ENCODE measurements at places on chromosomes 13 and 19. TPM values are rescaled to one million over a fixed set of nuclear protein-coding genes. Genes with fewer than 3 reads are reported as not detected.

The PRKCG gene
- not detected for total RNA-seq

The B3GNT8 gene
- total RNA-seq, result 2.4 TPM

The IL11 gene
- total RNA-seq, result not detected

The IGFL4 gene
- not detected for total RNA-seq

The BEST2 gene
- not detected for total RNA-seq

DNA sequence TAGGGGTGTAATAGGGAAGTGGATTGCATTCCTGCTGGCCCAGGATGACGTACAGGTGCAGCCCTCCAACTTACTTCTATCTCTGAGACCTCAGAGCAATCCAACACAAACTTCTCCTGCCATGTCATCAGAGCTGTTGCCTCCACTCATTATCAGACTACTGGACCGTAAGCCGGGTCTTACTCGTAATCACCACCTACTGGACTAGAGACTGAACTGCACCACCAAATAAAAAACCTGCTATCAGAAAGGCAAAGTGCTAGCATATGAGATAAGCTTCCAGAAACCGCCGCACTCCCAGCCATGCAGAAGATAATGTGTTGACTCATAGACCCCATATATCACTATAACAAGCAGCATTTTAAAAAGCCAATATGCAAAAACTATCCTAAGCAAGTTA lies 102.0 kb downstream of the SLITRK1 start:
- no peak for DNase-seq

DNA sequence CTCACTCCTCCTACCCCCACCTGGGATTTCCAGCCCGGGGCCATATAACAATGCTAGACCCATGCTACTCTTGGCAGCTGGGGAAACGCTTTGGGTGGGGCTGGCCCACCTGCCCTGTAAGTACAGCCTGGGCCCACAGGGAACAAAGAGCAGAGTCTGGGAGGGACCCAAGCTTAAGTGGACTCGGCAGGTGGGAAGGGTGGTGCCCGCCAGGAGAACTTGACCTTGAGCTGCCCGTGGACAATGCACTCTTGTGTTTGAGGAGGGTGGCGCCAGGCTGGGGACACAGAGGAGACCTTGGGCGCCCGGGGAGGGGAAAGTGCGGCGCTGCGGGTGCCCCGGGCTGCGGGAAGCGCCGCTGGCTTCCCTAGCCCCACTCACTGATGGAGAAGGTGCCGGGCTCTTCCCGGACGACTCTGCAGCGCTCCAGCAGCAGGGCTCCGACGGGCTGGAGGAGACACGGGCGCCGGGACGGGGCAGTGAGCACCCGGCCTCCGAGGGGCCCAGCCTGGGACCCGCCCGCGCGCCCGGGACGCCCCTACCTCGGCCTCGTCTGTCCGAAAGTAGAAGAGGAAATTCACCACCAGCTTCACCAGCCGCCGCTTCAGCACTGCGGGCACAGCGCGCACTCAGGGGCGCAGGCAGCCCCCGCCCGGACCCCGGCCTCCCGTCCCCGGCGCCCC lies 607 bp downstream of the PLEKHJ1 start:
- peak; percentile 77 for DNase-seq

GRCh38 chr13:110403721-110404120 lies 96.6 kb downstream of the COL4A2 start:
- no peak for DNase-seq

DNA sequence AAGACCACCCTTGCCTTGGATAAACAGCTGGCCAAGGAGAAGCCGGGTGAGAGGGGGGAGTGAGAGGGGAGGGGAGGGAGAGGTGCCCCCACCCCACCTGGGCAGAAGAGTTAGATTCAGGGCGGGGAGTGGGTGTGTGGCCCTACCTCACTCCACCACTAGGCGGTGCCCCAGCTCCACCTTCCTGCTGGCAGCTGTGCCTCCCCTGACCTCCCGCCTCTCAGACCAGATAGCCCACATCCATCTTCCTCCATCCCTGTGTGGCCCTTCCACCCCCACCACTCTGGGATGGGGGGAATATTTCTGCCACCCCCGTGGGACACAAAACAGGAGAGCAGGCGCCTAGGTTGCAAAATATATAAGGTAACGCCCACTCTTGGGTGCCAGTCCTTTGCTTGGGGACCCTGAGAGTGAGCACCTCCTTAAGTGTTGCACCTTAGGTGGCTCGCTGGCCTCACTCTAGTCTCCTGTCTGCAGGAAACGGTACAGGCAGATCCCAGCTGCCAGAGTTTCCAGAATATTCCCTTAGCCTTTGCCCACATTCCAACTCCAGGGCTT lies 13.8 kb upstream of the EHD2 start:
- peak; percentile 26 for DNase-seq

DNA sequence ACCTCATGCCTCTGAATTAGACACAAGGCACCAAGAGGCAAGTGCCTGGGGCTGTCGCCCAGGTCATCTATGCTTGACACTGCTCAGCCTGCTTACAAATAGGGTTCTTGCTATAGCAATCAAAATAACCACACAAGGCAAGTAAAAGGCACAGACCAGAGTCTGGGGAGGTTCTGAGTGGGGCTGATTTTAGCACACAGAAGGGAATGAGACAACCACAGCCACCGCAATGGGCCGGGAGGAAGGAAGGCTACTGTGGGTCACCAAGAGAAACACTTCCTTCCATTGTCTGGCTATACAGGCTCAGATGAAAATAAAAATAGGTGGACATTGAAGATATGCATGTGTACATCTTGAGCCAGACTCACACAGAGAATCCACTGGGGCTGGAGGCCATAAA lies 159.1 kb downstream of the DLEU7 start:
- DNase-seq, result no peak

GRCh38 chr13:40580566-40581276 lies 85.7 kb downstream of the FOXO1 start:
- DNase-seq, result peak; percentile 60

DNA sequence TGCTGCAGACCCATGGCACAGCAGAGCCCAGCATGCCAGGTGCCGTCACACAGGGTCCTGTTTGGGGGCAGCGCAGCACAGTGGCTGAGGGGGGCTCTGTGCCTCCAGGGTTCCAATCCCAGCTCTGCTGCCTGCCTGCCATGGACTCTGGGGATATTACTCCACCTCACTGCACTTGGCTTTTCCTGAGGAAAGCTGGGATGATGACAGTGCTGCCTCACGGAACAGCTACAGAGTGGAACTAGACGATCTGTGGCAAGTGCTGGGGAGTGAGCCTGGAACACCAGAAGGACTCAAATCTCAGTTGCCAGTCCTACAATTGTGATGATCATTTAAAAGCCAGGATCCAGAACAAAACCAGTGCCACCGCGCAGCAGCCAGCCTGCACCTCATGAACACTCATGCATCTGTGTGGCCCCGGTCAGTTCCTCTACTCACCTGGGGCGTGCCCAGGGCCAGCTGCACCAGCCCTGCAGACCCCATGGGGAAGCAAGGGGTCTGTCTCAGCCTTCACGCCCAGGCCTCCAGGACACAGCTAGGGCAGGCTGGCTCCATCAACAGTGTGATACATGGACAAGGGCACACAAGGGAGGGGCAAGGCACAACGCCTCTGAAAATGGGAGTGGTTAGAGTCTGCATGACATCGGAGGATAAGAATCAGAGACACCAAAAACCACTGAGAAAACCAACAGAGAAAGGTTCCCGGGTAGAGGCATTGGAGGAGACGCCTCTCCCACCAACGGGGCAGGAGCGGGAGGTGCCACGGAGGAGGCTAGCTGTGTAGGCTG lies 55.2 kb downstream of the ATP7B start:
- no peak for DNase-seq

- no peak for DNase-seq
Observed at GRCh38 chr19:4744451-4745174, 21.0 kb upstream of the DPP9 start.

- DNase-seq, result no peak
Observed at GRCh38 chr19:6697291-6697690, 23.2 kb downstream of the C3 start.

DNA sequence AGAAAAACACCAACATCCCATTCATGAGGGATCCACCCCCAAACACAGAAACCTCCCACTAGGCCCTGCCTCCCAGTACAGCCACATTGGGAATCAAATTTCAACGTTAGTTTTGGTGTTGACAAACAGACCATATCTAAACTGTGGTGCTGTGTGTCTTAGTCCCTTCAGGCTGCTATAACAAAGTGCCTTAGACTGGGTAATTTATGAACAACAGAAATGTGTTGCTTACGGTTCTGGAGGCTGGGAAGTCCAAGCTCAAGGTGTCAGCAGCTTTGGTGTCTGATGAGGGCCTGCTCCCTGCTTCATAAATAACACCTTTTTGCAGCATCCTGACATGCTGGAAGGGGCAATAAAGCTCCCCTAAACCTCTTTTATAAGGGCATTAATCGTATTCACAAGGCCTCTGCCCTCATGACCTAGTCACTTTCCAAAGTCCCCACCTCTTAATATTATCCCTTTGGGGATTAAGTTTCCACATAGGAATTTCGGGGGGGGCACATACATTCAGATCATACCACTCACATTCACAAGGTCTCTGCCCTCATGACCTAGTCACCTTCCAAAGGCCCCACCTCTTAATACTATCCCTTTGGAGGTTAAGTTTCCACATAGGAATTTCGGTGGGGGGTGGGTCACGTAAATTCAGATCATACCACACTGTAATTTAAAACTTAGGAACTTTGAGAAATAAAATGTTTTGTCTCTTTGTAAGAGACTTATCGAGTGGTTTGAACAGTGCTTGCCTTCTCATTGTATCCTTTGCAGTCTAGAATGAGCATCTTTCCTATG lies 27.5 kb downstream of the ZNF507 start:
- DNase-seq, result no peak

DNA sequence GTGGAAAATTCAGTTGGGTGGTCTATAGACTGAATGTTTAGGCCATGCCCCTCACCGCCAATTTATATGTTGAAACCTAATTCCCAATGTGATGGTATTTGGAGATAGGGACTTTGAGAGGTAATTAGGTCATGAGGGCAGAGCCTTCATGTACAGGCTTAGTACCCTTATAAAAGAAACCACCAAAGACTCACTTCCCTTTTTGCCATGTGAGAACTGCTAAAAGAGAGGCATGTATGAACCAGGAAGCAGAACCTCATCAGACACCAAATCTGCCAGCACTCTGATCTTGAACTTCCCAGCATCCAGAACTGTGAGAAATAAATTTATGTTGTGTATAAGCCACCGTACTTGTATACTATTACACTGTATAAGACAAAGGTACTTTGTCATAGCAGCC lies 40.6 kb downstream of the UQCRFS1 start:
- DNase-seq, result no peak

GRCh38 chr19:2201473-2202148 lies 34.5 kb downstream of the PLEKHJ1 start:
- no peak for DNase-seq

DNA sequence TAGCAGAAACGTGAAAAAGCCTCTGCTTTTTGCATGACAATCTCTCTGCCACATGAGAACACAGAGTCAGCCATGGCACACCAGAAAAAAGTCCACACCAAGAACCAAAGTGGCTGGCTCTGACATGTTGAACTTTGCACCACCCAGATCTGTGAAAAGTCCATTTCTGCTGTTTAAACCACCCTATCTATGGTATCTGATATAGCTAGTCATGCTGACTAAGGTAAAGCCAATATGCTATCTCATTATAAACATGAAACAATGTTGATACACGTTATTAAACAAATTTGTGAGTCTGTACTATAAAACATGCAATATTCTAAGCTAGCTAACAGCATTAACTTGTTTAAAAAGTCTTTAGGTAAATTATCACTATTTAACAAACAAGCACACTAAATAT lies 21.0 kb upstream of the ZNF432 start:
- DNase-seq, result no peak

DNA sequence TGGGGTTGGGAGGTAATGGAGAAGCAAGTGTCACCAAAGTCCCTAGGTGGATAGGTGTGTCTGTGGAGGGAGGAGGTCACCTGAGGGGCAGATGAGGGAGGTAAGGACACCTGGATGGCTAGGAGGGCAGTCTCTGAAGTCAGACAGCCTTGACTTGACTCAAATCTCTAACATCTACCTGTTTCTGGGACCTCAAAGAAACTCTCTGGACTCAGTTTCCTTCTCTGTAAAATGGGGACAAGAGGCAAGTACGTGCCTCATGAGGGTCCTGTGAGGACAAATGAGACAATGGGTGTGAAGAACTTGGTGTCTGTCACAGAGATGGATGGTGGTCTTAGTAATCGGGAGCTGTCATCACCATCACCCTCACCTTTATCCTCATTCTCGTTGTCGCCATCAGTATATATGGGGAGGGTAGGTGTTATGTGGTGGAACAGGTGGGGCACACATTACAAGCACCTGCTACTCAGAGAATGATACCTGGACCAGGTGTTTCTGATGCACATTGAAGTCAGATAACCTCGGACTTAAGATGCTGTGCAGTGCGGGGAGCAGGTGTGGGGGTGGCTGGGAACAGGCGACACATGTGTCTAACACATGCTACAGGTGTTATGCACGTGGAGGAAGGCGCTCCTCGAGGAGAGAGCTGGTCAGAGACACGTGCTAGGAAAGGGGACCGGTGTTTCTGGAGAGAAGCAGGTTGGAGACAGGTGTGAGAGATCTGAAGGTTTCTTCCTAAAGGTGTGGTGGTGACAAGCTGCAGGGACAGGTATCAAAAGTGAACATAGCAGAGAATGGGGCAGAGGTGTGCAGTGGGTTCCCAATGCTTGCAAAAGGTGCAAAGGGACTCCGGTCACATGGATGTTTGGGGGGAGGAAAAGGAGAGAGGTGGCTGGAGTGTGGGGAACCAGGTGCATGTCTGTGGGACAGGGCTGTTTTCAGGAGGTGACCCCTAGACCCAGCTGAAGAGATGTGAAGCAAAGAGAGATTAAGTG lies 3.8 kb downstream of the ERFL start:
- DNase-seq, result no peak

GRCh38 chr13:111920306-111920931 lies 146.5 kb upstream of the SOX1 start:
- no peak for DNase-seq

GRCh38 chr13:26075498-26075897 lies 23.7 kb upstream of the SHISA2 start:
- DNase-seq, result no peak

- no peak for DNase-seq
Observed at GRCh38 chr13:25109341-25109740, 13.4 kb downstream of the PABPC3 start.

DNA sequence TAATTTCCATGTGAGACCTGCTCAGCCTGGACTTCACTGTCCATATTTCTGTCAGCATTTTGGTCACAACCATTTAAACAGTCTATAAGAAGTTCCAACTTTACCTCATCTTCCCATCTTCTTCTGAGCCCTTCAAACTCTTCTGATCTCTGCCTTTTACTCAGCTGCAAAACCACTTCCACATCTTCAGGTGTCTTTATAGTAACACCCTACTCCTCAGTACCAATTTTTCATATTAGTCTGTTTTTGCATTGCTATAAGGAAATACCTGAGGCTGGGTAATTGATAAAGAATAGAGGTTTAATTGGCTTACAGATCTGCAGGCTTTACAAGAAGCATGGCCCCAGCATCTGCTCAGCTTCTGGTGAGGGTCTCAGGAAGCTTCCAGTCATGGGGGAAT lies 1648.9 kb upstream of the SLC10A2 start:
- DNase-seq, result no peak

DNA sequence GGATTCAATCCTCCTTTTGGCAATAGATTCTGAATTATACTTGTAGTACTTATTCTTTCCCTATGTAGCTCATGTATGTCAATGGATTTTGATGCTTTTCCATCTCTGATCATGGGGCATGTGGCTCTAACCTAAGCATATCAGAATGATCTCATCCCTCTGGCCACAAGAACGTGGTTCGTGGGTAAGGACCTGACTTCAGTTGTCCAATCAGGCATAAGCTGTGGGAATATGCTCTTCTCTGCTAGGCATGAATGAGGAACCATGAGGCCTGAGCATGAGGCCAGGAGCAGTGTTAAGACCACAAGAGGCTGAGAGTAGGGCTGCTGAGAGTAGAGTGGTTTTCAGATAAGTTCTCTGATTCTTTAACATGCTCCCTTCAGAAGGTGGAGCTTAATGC lies 292.4 kb upstream of the TSHZ3 start:
- DNase-seq, result no peak

GRCh38 chr13:44470638-44471562 lies 97.3 kb downstream of the SERP2 start:
- DNase-seq, result no peak
